Stimulated activated CD4-positive, alpha-beta T cell treated with anti-CD3 and anti-CD28 coated beads, TNF-alpha, amount 100 ng/mL, for 24 hours (primary cell): ENCODE measurements at places on chromosomes 5 and 9.

DNA sequence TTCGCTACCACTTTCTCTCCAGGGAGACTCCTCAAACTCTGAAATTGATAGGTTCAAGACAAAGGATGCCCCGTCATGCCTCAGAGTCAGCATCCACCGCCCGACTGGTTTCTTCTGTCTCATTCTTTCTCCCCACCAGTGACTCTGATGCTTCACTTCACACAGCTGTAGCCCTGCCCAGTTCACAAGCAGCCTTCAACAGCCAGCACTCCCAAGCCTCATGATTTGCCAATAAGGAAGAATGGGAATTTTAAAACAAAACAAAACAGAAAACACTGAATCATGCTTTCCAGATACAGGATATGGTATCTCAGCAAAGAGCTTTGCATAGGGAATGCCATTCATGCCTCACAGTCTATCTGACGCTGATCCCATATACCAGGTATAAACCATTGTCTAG lies 371.2 kb upstream of the RORB start:
- DNase-seq: no peak

GRCh38 chr5:142356716-142357468 lies 32.1 kb upstream of the SPRY4 start:
- DNase-seq: peak; percentile 88

- no peak for DNase-seq
Measured at GRCh38 chr5:52767217-52767743, 20.4 kb upstream of the ITGA1 start.

DNA sequence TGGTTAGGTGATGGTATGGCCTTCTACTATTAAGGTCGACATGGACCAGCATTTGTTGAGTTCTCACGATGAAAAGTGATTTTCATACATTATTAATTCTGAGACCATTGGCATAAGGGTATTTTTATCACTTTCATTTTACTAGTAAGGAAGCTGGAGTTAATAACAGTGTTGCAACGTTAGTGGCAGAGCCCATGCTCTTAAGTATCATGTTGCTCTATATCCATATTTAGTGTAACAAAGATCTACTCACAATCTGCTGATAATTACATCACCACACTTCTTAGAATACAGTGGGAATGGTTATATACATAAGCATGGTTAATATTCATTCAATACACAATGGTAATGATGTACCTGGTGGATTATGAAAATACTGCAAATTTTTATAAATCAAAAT lies 81.9 kb downstream of the PRR16 start:
- DNase-seq: no peak

GRCh38 chr5:27124590-27124989 lies 86.2 kb upstream of the CDH9 start:
- no peak for DNase-seq

- no peak for DNase-seq
Measured at GRCh38 chr5:168852329-168852728, 273.2 kb upstream of the PANK3 start.

GRCh38 chr5:131589510-131590348 lies 45.3 kb downstream of the RAPGEF6 start:
- DNase-seq: no peak

DNA sequence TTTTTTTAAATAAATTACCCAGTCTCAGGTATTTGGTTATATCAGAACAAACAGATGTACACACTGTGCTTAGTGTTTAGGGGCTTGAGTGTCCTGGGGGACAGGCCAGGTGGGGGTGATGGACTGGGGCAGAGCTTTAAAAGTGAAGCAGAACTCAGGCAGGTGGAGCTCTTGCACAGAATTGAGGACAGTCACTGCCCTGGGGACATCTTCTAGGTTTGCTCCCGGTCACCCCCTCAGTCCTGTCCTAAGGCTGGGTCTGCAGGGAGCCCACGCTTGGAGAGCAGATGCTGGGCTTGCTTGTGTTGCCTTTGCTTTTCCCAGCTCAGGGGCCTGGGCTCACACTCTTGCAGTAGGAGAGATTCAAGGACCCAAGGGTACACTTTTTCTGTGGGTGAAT lies 10.8 kb downstream of the GADD45G start:
- no peak for DNase-seq

DNA sequence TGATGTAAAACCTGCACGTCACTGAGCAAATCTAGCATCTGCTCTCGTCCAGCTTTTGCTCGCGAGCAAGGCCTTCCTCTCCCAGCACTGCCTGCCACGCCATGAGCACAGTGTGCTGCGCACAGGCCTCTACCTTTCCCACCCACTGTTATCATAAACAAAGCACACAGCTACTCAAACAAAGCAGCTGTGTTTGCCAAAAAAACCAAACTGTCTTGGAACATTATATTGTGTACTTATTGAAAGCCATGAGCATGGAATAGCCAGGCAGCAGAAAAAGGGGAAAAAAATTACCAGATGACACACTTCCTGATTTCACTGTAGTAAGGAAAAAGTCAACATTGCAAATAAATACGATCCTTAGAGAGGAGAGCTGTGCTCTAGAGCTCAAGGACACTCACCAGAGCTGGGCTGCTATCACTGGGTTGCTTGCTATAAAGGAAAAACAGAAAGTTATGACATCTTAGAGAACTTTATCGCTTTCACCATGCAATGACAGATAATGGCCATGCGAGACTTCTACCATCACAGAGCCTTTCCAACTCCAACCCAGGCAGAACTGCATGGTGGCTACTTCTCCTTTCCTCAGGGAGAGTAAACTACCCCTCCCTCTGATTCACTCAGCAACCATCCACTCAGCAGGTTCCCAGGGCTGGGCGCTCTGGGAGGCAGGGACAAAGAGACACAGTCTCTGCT lies 69.6 kb downstream of the EPB41L4B start:
- DNase-seq: no peak

- DNase-seq: no peak
Measured at GRCh38 chr5:113575074-113575473, 61.6 kb downstream of the YTHDC2 start.

DNA sequence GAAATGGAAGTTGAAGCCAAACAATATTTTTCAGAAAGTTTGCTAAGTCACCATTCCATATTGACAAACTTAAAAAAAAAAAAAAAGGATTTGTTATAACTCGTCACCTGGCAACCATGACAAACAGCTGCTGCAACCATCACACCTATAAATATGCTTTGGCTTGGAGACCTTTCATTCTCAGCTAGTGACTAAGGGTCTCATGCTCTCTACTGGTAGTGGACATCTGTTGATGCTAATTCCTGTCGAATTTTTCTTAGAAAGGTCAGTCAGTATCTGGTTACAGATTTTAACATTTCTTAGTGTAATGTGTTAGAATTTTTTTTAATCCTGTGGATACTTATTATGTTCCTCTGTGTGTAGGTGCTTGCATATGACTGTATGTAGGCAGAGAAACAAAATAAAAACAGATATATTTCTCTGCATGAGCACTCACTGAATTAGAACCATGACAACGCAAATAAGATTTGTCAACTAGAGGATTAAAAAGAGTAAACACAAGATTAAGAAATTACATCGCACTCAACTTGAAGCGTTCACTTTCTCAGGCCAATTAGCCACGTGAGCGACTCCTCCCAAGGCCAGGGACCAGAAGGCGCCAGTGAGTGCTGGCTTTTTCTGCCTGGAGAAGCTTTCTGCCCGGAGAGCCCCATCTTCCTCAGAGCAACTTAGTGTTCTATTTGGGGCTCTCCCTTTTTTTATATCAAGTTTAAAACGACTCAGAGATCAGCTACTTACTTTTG lies 27.0 kb upstream of the ZNF622 start:
- DNase-seq: no peak

DNA sequence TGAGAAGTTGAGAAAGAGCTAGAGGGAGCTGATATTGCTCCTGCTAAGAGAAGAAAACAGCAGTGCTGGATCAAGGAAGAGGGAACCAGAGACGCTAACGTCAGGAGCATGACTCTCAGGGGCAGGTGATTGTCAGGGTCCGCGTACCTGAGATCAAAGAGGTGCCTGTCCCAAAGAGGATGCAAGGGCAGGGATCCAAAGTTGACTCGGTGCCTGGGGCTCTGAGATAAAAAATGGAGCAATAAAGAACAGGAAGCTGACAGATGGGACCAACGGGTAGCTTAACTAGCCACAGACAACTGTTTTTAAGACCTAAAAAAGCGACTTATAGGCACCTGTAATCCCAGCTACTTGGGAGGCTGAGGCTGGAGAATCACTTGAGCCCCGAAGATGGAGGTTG lies 517.8 kb downstream of the IRX1 start:
- DNase-seq: no peak

GRCh38 chr9:127991757-127992274 lies 11.0 kb upstream of the EEIG1 start:
- DNase-seq: no peak

DNA sequence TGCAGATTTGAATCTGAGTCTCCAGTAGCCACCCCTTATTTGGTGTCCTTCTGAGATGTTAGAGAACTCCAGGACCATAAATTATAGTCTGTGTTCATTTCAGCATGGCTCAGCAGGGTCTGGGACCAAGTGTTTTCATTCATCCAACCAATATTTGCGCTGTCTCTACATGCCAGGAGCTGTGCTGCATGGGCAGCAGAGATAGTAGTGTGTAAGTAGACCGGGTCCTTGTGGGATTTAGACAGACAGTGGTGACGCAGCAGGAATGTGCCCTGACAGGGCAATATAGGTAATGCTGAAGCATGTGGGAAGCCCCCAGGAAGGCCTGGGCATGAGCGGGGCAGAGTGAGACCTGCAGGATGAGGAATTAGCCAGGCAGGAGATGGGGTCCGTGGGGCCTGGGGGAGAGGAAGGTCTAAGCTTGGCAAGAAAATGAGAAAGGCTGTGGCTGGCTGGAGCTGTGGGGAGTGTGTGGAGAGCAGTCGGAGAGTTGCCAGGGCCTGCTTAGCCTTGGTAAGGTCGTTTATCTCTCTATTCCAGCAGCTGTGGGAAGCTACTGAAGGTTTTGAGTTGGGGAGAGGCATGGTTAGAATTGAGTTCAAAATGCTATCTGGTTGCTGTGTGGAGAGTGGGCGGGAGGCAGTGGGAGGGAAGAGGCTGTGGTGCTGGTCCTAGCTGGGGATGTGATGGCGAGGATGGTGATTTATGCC lies 16.8 kb downstream of the STXBP1 start:
- DNase-seq: no peak

GRCh38 chr9:33197279-33198152 lies 30.4 kb upstream of the B4GALT1 start:
- DNase-seq: no peak

DNA sequence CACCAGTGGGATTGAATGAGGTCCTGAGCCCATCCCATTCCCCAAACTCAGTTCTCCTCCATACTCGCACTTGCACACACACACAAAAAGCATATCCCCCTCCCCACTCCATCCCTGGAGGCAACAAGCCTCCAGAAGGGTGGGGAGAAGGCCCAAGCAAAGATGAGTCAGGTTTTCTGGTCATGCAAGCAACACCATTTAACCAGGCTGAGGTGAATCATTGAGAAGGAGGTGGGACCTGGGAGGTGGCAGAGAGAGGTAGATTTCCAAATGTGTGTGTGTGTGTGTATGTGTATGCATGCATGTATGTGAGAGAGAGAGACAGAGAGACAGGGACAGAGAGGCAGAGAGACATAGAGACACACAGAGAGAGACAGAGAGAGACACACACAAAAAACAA lies 185.2 kb upstream of the TRIM32 start:
- DNase-seq: no peak

- DNase-seq: no peak
Measured at GRCh38 chr5:110201791-110202190, 512.1 kb downstream of the MAN2A1 start.

GRCh38 chr5:34735491-34736426 lies 79.6 kb downstream of the RAI14 start:
- DNase-seq: no peak

DNA sequence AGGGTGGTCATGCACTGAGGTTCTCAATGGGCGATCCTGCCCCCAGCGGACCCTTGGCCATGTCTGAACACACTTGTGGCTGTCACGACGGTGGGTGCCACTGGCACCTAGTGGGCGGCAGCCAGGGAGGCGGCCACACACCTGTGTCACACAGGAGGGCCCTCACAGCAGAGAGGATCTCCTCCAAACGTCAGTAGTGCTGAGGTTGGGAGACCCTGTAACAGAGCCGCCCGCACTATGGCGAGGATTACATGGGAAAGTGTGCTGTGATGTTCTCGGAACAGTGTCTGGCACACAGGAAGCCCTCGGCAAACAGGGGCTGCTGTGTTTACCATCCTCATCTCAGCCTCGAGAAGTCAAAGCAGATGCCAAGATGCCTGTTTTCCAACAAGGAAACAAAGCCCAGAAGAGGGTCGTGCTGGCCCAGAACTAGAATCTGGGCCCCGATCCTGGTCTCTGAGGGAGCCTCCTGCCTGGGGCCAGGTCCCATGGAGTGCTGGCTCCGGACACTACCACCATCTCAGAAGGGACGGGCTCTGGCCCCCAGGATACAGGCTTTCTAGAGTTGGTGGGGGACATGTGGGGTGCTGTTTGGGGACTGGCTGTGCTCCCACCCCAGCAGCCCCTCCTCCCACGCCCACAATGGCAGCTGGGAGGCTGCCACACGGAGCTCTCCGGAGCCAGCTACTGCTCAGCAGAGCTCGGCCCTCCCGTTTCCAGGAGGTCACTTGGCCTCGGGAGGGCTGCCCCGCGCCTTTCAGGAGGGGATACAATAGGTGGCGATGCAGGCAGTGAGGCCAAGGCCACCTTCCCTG lies 48.2 kb downstream of the DBH start:
- DNase-seq: no peak

GRCh38 chr9:6827439-6828145 lies 69.8 kb downstream of the KDM4C start:
- no peak for DNase-seq

- no peak for DNase-seq
Measured at GRCh38 chr5:116510517-116510916, 64.1 kb downstream of the SEMA6A start.

DNA sequence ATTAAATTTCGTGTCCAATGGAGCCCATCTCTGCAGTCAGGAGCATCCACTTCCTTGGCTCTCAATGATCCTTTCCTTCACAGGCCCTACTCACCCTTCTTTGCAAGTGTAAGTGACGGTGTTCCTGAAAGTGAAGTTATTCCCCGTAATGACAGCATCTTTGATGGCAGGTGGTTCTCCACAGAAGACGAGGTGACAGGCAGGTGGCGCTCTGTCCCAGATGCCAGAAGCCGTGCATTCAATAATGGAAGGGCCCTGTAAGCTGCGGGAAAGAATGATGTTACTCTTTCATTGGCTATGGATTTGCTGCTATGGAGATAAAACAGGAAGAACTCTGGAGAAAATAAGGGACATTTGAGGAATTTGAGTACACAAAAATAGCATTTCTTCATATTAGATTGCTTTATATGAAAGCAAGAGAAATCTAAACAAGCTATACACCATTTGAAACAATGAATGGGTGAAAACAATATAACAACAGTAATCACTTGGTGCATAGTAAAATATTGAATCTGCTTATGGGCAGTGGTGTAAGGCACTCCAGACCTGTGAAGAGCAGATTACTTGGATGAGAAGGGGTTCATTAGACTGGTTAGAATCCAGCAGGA lies 89.9 kb upstream of the TXNDC8 start:
- DNase-seq: peak; percentile 26

DNA sequence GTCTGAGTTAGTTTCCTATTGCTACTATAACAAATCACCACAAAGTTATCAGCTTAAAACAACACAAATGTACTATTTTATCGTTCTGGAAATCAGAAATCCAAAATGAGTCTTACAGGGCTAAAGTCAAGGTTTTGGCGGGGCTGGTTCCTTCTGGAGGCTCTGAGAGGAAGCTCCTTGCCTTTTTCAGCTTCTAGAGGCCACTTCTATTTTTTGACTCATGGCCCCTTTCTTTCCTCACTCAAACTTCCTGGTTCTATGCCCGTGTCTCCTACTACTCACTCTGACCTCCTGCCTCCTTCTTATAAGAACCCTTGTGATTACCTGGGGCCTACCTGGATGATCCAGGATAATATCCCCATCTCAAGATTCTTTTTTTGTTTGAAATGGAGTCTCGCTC lies 48.2 kb downstream of the GABBR2 start:
- no peak for DNase-seq
